ENCODE measurements at places on chromosomes 2 and 18. TPM values are rescaled to one million over a fixed set of nuclear protein-coding genes. Genes with fewer than 3 reads are reported as not detected.

GNAL gene
- total RNA-seq: 0.34 TPM

CYB5A gene
- 121 TPM for total RNA-seq

ANAPC1 gene
- total RNA-seq: 47.2 TPM

HMSD gene
- 0.50 TPM for total RNA-seq

FN1 gene
- total RNA-seq: 4,893 TPM

GBX2 gene
- not detected for total RNA-seq

IL36RN gene
- total RNA-seq: not detected

NAB1 gene
- 9.9 TPM for total RNA-seq
